Heart left ventricle (tissue), 16 donors: ENCODE measurements at places on chromosomes 5 and 9. TPM values are rescaled to one million over a fixed set of nuclear protein-coding genes. Genes with fewer than 3 reads are reported as not detected.

CNTNAP3B gene
- 9.4 TPM for total RNA-seq

PDZD2 gene
- 69.4 TPM for total RNA-seq

ZNF883 gene
- total RNA-seq, result 6.2 TPM

PRSS3 gene
- total RNA-seq, result 1.2 TPM

OTP gene
- total RNA-seq, result not detected

CAMK2A gene
- total RNA-seq, result 13.3 TPM

PDGFRB gene
- 31.2 TPM for total RNA-seq

CD72 gene
- total RNA-seq, result 0.46 TPM

DNA sequence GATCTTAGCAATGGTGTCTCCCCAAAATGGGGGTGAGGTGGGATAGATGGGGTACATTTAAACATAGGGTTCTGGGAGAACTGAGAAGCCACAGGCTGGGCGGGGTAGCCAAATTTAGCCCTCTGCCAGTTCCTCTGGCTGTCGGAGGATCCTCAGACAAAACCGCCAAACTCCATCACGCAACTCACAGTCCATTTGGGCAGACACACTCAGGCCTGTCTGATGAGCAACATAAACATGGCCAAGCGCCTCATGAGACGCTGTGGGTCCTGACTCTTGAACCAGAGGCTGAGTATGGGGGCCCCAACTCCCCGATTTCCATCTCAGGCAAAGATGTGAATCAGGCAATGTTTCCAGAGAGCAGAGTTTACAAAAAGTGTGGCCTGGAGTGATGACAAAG lies 162.3 kb downstream of the FGF18 start:
- no peak for DNase-seq

- no peak for DNase-seq
These were observed 44.7 kb downstream of the RGS3 start for GRCh38 chr9:113508111-113508749.

GRCh38 chr5:107263387-107264018 lies 407.2 kb downstream of the EFNA5 start:
- DNase-seq, result no peak

GRCh38 chr9:34501889-34502425 lies 20.8 kb downstream of the ENHO start:
- DNase-seq, result peak; percentile 62

- DNase-seq, result peak; percentile 86
These were observed 613 bp downstream of the ZBTB5 start for GRCh38 chr9:37464426-37465248.

DNA sequence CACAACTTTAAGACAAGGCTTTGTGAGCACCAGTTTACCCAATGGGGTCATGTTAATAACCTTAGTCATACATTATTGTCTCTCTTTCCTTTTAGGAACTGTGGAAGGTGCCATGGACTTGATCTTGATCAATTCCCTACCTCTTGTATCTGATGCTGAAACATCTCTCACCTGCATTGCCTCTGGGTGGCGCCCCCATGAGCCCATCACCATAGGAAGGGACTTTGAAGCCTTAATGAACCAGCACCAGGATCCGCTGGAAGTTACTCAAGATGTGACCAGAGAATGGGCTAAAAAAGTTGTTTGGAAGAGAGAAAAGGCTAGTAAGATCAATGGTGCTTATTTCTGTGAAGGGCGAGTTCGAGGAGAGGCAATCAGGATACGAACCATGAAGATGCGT lies 48.7 kb downstream of the TEK start:
- no peak for DNase-seq

DNA sequence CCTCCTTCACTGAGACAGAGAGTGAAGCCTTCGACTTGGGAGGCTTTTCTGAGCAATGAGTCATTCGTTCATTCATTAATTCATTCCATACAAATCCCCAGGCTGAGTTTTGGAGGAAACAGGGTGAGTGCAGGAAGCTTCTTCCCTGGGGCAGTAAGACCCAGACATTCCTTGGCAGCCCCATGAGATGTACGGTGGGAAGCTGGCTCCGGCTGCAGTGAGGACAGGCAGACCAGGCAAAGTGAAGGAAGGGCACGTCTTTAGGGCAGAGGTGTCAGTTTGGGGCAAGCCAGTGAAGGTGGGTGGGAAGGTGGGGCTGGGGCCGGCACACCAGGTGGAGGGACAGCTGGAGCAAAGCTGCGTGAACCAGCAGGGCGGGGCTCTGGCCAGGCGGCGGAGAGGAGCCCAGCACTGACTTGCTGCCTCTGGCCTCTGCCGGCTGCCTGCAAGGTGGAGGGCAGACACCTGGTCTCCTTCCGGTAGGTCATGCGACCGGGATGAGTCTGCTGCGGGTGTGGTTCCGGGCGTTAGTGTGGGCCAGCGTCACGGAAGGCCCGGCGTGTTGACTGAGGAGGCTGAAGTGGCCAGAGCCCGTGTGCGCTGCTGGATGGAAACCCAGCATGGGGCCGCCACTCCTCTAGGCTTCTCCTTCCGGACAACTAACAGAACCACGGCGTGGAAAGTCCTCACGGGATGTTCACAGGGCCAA lies 16.6 kb downstream of the OLFM1 start:
- DNase-seq, result no peak

DNA sequence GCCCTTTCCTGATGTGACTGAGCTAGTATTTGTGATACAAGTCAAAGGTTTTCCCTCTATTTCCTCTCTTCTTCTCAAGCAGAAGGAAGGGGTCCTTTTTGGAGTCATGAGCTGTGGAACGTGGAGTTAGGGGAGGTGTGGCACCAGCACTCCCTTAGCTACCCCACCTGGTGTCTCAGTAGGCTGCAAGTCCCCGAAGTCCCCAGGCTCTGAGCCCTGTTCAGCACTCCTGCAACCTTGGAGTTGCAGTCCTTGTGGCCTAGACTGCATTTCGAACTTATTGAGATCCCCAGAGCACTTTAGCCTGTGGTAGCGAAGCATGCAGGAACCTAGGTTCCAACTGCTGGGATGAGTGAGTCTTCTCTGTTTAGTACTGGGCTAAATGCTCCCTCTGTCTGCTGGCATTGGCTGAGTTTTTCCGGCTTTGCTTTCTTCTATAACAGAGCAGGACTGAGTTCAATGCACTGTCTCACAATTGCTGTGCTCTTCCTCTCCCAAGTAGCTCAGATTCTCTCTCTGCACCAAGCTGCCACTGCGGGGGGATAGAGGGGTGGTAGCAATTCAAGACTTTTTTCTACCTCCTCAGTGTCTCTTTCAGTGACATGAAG lies 600.7 kb upstream of the CDH9 start:
- no peak for DNase-seq

DNA sequence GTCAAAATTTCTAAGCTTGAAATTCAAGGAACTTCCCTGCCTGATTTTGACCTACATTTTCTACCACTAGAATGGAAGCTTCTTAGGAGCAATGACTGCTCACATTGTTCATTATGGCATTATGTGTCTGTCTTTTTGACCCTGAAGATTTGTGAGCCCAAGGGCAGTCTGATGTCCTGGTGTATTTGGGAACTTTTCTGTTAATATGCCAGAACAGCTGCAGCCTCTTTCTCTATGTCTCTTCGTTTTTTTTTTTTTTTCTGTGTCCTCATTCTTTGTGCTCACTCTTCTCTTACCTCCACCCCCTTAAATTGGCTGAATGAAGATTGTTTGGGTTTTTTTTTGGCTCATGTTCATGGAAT lies 34.8 kb upstream of the TMC1 start:
- DNase-seq, result no peak

GRCh38 chr5:38551030-38552017 lies 5.1 kb downstream of the LIFR start:
- DNase-seq, result no peak

DNA sequence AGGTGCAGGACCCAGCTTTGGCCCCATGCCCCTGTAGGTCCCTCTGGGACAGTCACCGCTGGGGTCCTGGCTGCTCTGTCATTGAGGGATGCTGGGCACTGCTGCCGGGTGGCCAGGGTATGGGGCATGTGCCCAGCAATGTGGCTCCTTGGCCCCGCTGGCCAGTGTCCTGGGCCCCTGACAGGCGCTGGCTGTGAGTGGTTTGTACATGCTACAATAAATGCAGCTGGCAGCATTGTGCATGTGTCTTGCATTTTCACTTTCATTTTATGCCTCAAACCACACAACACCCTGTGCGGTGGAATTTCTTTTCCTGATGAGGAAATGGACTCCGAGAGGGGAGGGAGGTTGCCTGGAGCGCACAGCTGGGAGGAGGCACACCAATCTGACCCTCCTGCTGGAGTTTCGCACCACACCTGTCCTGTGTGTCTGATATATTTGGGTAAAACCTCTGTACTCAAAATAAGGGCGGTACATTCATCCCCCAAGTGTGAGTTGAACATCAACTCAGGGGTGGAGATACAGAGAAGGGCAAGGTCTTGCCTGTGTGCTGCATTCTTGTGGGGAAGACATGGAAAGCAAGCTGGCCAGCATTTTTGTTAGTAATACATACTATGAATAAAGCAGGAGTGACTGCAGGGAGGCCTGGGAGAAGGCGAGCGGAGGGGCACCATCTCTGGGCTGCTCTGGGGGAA lies 11.7 kb downstream of the TSPAN17 start:
- no peak for DNase-seq

DNA sequence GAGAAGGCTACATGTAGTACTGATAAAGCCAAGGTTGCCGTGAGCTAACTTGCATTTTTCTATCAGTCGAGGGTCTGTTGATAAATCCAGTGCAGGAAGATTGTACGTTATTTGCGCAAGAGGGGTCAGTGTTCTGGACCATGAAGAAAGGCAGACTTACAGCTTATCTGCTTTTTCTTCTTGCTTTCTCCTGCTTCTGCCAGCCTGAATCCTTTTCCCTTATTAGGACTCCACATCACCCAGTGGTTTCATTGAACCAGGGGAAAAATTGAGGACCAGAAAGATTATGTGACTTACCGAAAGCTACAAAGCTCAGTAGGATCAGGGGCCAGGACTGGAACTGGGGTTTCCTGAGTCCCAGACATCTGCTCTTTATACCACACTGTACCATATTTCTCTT lies 534.6 kb upstream of the BRINP1 start:
- DNase-seq, result no peak

DNA sequence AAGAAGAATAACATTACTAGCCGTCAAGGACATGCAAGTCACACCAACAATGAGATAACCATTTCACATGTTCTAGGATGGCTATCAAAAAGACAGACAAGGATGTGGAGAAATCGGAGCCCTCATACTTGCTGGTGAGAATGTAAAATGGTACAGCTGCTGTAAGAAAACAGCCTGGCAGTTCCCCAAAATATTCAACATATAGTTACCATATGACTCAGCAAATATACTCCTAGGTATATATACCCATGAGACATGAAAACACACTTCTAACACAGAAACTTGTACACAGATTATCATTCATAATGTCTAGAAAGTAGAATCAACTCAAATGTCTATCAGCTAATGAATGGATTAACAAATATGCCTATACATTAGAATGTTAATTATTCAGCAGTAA lies 105.4 kb upstream of the PCAT7 start:
- DNase-seq, result no peak

DNA sequence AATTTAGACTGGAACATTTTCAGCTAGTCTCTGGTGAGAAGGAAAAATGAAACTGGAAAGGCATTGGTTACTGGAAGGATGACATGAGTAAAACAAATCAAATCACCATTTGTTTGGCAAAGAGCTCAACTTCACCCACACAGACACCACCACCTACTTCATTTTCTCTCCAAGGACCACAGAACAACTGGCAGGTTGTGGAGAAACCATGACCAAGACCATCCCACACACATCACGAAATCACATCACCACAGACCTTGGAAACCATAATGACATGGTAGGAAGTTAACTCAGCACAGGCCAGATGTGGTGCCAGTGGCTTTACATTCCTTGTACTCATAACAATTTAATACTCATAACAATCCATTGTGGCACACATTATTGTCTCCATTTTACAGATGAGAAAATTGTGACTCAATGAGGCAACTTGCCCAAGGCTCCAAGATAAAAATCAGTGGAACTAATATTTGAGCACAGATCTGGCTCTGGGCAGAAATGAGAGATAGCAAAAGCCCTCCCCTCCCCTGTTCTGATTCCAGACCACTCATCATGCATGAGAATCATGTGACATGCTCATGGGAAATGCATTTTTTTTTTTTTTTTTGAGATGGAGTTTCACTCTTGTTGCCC lies 7.5 kb downstream of the OR1K1 start:
- DNase-seq, result no peak

- no peak for DNase-seq
These were observed 86.7 kb upstream of the STARD4 start for GRCh38 chr5:111598996-111599395.

DNA sequence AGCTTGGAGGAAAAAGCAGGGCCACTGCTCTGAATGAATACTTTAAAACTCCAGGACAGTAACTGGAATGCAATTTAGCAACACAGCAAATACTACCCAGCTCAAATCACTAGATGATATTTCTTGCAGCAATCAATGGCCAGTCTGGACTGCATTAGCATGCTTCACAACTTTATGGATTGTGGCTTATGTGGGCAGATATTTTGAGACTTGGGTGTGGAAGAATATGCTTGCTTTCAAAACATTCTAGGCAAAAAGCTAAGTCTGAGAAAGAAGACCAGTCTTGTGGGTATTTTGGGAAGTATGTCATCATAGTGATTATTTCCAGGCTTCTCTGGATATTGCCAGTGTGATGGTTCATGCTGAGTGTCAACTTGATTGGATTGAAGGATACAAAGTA lies 3.1 kb downstream of the RANBP3L start:
- no peak for DNase-seq

DNA sequence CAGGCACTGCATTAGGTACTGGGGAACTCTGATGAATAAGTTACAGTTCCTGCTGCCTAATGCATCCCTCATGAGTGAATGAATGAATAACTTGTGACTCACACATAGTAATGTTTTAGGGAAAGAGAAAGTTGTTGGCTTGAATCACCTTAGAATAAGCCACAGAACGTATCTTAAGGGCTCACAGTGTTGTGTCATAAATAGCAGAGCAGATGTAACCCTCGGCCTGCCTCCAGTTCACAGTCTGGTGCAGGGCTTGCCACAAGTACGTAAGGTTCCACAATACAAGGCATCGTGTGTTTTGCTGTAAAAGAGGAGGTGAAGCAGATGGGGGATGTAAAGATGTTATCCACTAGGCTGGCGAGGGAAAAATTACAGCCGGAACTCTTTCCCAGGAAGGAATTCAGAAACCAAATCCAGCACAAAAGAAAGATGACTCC lies 218.7 kb downstream of the TRPM3 start:
- no peak for DNase-seq

- no peak for DNase-seq
These were observed 116.2 kb downstream of the CDK5RAP2 start for GRCh38 chr9:120463765-120464164.

DNA sequence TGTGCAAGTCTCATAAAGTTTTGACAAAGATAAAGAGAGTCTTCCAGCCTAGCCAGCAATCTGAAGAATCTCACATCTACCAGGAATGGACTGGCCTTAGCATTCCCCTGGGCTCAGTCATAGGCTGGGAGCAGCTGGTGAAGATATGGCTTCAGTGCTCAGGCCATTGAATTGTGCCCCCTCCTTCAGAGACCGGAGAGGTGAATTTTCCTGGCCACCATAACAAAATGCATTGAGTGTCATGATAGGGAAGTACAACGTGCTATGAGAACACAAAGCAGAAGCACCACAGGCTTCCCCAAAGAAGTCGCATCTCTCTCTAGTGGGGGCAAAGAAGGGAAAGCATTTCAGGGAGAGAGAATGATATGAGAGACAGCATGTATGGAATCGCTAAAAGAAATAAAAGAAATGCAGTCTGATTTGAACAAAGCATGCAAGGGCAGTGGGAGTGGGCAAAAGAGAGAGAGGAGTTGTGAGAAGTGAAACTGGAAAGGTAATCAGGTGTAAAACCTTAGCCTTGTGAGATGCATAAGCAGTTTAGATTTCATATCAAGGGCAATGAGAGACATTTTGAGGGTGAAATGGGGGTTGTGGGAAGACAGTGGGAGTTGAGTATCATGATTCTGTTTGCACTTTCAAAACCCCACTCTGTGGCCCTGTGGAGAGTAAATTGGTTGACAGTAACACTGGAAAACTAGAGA lies 57.1 kb upstream of the NMUR2 start:
- no peak for DNase-seq
